ENCODE measurements at places on chromosomes 11 and 22.
A peak's percentile ranks its signal among the peaks of the same experiment; 100 is the strongest.

DNA sequence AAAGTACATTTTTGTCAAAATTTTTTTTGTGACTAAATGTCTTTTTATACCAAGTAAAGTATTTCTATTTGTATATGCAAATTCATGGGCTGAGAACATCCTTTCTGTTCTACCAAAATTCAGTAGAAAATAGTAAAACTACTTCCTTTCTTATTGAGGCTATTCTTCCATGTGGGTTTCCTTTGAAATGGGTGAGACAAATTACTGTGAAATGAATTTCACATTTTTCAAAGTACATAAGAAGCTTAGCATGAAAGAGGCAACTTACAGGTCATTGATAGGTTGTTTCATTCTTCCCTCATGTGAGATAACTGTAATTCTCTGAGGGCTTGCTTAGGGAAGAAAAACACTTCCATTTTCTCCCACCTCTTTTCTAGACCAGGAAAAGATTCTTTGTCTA lies 1.0 kb upstream of the OR6X1 start:
- no peak for DNase-seq

- no peak for DNase-seq
Observed at GRCh38 chr11:12303421-12304149, 73.8 kb upstream of the PARVA start.

DNA sequence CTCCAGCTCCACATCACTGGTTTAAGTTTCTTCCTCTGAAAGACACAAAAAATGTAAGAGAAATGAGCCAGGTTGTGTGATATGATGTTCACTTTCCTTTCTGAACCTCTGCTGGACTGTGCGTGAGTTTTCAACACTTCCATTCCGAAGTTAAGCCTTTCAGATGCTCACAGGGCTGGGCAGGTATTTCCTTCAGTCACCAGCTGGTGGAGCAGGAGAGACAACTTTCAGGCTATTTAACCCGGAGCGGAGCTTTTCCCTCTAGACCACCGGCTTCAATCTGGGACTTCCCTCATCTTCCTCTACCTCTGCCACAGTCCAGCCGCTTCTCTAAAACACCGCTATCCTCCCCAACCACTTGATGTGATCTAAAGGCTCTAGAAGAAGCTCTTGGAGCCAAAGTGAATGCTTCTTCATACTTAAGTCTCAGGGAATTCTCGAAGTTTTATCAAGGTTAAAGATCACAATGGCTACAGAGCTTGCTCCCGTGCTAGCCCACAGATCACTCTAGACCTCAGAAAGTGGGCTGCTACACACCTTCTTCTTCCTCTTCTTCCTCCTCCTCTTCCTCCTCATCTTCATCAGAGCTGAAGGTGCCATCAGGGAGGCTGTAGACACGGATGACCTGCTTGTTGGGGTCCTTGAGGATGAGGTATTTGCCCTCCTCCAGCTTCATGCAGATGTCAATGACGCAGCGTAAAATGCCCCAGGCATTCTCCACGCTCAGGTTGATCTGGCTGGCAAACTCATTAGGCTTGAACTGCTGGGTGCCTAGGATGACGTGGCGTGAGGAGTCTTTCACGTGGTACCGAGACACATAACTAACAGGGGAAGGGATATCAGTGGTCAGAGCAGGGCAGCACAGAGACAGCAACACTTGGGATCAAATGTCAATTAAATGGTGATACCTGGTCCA lies 4.4 kb upstream of the FOXRED2 start:
- no peak for DNase-seq

- no peak for DNase-seq
Observed at GRCh38 chr11:132971351-132971750, 561.0 kb downstream of the OPCML start.

- no peak for DNase-seq
Observed at GRCh38 chr11:74604311-74604710, 11.9 kb downstream of the POLD3 start.

GRCh38 chr22:44309137-44309536 lies 3.6 kb downstream of the SHISAL1 start:
- DNase-seq: peak; percentile 65

GRCh38 chr11:108009497-108010370 lies 1.0 kb downstream of the CUL5 start:
- DNase-seq: no peak

DNA sequence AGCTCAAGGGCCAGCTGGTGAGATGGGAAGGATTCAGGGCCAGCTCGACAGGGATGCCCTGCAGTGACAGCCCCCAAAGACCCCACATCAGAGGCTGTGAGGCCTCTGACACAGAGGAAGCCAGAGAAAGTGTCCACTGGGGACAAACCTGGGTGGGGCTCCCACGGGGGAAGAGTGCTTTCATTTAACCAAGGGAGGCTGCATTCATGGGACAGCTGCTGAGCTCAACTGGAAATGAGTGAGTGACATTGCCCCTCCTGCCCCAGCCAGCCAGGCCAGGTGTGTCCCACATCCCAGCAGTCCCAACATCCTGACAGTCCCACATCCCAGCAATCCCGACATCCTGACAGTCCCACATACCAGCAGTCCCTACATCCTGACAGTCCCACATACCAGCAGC lies 61.0 kb downstream of the DHCR7 start:
- DNase-seq: no peak

- DNase-seq: no peak
Observed at GRCh38 chr11:10580623-10581022, 12.2 kb upstream of the LYVE1 start.

- DNase-seq: no peak
Observed at GRCh38 chr11:101241160-101241795, 111.7 kb upstream of the PGR start.

DNA sequence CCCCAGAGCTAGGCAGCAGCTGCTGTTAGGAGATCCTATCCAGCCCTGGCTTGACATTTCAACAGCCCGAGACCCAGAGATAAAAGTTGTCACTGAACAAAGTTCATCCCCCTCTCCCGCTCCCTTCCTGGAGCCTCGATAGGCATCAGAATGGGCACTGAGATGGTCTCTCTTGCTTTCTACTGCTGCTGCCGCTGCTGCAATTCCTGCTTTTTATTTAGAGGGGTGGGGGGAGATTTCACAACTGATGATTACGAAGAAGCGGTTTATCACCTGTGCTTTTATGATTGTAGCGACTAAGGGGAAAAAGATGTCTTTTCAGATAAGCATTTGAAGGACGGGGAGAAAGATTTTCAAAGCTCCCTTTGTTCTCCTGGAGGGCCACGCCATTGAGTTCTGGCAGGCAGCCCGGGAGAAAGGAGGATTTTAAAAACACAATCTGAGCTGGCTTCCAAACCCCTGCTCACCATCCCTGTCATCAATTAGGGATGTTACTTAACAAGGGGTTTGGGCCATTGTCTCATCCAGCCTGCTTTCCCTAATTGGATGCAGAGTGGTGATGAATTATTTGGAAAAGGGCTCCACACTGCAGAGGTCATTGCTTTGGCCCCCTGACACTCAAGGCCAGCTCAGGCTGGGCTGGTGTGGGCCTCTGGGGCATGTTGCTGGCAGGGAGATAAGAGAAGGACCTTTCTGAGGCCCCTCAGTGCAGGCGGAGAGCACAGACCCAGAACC lies 344.7 kb downstream of the BUD13 start:
- DNase-seq: no peak

DNA sequence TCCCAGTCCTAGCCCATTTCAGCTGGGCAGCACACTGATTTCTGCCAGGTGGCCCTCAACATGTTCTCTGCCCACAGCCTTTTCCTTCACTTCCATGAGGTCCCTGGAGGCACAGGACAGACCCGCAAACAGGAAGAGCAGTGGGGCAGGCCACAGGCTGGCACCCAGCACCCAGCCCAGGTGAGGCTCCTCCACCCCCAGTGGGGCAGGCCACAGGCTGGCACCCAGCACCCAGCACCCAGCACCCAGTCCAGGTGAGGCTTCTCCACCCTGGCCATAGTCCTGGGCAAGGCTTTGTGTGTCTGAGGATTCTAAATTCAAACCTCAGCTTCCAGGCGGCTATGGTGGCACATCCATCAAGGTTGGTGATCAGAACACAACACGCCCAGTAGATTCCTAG lies 1413.0 kb downstream of the BRD1 start:
- DNase-seq: no peak

- no peak for DNase-seq
Observed at GRCh38 chr22:24380220-24380904, 47.0 kb upstream of the ADORA2A start.

DNA sequence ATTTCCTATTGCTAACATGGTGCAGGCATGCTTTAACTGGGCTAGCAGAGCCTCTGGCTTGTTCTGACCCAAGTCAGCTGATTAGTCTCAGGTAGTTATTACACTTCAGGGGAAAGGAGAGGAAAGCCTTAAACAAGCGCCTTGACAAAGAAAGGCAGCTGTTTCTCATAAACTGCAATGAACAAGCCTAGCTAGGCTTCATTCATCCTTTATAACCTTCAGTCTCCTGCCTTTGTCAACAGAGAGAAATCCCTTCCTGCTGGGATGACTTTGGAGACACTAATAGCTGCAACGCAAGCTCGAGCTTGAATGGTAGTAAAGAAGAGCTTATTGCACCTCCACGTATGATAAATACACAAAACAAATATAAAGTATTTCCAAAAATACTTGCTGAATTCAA lies 68.4 kb downstream of the CCDC34 start:
- DNase-seq: no peak

Measured in D721Med (cell line).